ENCODE measurements at places on chromosomes 13 and 19.

DNA sequence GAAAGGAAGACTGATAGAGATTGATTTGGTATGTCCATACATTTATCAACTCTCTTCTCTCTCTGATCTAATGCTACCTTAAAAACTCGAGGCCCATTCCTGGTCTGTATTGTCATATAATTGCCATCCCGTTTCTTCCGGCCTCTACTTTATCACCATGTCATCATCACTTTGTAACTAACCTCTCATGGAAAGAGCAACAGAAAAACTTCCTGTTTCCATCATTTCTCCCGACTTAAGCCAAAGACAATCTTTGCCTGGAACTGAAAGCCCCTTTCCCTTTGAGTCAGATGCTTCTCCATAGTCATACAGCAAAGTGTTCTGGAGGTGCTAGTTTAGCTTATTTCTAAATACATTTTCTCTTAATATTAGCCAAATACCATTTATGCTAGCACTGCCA lies 2.8 kb upstream of the STOML3 start:
- DNase-seq: no peak

- DNase-seq: no peak
Observed at GRCh38 chr19:34651747-34652146, 25.2 kb downstream of the SCGB2B2 start.

DNA sequence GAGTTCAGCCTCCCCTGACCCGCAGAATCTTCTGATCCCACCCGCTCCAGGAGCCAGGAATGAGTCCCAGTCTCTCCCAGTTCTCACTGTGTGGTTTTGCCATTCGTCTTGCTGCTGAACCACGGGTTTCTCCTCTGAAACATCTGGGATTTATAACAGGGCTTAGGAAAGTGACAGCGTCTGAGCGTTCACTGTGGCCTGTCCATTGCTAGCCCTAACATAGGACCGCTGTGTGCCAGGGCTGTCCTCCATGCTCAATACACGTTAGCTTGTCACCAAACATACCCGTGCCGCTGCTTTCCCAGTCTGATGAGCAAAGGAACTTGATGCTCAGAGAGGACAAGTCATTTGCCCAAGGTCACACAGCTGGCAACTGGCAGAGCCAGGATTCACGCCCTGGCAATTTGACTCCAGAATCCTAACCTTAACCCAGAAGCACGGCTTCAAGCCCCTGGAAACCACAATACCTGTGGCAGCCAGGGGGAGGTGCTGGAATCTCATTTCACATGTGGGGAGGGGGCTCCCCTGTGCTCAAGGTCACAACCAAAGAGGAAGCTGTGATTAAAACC lies 1.1 kb upstream of the APOE start:
- DNase-seq: no peak

DNA sequence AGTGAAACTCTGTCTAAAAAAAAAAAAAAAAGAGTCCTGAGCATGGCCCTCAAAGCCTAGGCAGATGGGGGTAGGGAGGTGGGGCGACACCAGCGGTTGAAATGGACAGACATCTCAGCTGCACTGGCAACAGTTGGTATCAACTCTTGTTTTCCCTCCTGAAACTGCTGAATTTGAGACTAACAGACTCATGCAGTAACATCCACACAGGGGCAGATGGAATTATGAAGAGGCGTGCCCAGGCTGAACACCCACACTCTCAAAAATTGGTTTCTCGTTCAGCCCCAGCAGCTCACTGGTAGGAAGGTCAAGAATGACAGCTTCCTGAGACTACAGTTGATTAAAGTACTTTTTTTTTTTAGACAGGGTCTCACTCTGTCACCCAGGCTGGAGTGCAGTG lies 24.1 kb downstream of the PBX4 start:
- no peak for DNase-seq

GRCh38 chr19:13526552-13526951 lies 20.3 kb upstream of the CACNA1A start:
- no peak for DNase-seq

DNA sequence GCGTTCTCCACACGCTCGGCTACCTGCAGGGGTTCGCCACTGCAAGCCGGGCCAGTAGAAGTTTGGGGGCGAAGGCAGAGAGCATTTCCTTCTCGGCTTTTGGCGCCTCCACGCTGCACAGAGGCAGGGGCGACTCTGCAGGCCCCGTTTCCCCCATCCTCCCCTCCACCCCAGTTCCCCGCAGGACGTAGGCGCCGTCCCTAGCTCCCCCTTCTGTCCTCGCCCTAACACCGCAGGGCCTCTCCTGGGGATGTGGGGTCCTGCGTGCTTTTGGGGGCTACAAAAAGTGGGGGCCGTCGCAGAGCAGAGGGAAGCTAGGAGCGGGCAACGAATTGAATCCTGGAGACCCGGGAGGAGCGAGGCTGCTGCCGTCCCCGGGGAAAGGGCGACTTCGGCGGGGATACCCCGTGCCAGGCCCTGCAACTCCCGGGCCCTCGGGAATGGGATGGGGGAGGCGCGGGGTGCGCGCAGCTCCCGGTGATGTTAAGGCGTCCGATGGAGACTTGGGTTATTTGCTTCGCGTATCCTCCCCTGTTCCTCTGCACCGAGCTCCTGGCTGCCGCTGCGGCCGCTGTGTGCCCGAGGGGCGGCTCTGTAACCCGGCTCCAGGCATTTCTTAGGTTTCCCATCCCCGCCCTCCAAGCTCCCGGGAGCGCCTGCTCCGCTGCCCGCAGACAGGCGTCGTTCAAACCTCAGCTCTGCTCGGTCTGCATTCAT lies 255.9 kb upstream of the SOX21 start:
- no peak for DNase-seq

DNA sequence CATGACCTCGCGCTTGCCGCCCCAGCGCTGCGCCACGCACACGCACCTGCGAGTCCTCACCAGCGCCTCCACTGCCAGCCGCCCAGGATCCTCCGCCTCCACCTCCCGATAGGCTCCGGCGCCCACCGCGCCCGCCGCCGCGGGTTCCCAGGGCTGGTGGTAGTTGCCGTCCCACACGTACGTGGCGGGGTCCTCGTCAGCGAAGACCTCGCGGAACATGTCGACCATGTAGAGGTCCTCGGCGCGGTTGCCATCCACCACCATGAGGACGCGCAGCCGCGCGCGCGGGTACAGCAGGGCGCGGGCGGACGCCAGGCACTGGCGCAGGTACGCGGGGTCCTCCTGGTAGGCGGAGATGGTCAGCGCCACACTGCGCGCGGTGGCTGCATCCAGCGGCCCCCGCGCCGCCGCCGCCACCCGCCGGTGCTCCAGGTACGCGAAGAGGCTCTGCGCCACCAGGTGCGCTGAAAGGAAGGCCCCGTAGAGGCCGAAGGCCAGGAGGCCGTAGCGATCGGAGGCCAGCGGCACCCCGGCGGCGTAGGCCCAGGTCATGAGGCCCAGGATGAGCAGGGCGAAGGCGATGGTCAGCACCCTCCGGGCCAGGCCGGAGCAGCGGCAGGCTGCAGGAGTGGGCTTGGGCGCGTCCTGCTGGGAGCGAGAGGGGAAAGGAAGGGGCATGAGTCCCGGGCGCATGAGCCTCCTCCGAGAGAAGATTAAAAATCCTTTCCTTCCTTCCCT lies 4.4 kb downstream of the HAS1 start:
- no peak for DNase-seq

- no peak for DNase-seq
Observed at GRCh38 chr19:52086481-52086880, 9.1 kb downstream of the ZNF841 start.

DNA sequence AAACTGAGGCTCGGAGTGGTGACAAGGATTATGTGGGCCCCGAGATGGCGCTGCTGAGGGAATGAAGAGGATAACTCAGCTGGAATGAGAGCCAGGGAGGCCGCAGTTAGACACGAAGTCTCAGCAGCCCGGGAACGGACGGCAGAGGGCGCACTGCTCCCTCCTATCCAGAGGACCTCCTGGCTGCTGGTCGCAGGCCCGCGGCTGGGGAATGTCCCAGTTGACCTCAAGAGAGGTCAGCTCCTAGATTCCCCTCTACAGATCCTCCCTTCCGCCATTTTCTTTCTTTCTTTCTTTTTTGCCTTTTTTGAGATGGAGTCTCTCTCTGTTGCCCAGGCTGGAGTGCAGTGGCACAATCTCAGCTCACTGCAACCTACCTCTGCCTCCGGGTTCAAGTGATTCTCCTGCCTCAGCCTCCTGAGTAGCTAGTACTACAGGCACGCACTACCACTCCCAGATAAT lies 24.1 kb upstream of the ASPDH start:
- peak; percentile 48 for DNase-seq

DNA sequence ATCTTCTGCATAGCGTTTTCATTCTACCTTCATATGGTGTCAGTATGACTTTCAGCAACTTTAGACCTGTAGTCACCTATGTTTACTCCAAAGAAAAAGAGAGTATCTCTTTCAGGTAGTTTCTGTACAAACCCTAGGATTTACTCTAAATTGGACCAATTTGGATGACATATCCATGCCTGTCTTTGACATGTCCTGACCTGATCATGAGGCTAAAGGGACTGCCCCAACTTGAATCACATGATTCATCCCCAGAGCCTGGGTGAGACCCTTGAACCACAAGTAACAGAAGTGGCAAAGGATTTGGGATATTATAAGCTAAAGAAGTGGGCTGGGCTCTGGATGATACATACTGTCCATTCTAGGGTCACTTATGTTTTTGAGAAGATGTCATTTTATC lies 124.5 kb upstream of the CSNK1A1L start:
- DNase-seq: no peak

- no peak for DNase-seq
Observed at GRCh38 chr13:20964904-20965303, 62.4 kb upstream of the XPO4 start.

GRCh38 chr13:100382785-100383184 lies 205.8 kb downstream of the GGACT start:
- no peak for DNase-seq

DNA sequence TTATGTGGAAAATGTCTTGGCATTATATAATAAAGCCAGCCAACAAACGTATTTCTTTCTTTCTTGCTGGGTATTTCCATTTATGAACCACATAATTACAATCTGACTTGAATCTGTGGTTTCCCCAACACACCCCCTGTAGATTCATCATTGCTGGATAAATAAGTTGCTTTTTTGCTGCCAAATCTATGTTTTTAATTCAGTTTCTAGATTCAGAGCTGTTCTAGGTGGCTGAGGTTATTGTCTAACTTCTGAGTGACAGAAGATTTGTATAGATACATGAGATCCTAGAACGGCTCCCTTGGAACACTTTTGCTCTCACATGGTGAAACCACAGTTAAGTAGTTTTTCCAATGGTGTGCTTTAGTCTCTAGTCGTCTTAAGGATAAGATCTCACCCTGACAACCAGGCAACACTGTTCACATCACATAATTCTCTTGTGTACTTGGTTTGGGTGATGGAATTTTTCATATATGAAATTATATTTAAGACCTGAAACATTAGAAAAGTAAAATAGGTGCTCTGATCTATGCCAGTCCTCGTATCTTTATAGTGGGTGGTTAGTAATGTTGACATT lies 239.1 kb downstream of the KLF12 start:
- DNase-seq: no peak

DNA sequence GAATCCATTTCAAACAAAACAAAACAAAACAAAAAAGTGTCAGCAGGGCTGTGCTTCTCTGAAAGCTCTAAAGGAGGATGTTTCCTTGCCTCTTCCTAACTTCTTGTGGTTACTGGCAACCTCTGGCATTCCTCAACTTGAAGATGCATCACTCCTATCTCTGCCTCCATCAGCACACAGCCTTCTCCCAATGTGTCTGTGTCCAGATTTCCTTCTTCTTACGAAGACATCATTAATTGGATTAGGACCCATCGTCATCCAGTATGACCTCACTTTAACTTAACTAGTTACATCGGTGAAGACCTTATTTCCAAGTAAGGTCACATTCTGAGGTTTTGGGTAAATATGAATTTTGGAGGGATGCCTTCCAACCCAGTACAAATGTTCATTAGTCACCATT lies 33.8 kb upstream of the GTF2F2 start:
- DNase-seq: no peak

GRCh38 chr19:566403-566802 lies 6.0 kb upstream of the BSG start:
- no peak for DNase-seq

GRCh38 chr13:49444524-49445395 lies 686 bp downstream of the SETDB2 start:
- DNase-seq: peak; percentile 48

DNA sequence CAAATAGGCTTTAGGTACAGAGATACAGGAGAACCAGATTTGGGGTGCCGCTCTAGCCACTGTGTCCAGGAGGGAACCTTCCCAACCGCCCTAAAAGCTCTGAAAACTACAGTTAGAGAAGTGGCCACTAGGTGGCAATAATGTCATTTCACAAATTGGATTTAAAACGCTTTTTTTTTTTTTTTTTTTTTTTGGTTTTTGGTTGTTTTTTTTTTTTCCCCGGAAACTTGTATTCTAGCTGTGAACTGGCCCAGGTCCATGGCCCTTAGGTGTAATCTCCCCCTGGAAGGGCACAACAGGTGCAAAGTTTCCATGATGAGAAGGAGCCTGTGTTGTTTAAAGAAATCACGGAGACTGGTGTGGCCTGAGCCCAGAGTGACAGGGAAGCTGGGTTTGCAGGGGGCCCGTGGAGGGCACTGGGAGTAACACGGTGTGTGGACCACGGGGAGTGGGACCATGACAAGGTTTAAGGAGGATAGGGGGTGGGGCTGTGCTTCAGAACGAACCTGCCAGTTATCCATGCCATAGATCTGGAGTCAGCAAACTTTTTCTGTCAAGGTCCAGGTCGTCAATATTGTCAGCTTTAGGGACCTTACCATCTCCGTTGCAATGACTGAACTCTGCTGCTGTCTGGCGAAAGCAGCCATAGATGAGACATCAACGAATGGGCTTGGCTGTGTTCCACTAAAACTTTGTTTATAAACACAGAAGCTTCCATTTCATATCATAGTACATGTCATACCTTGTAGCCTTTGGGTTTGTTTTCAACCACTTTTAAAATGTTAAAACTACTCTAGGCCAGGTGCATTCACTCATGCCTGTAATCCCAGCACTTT lies 10.1 kb downstream of the OR1I1 start:
- no peak for DNase-seq

DNA sequence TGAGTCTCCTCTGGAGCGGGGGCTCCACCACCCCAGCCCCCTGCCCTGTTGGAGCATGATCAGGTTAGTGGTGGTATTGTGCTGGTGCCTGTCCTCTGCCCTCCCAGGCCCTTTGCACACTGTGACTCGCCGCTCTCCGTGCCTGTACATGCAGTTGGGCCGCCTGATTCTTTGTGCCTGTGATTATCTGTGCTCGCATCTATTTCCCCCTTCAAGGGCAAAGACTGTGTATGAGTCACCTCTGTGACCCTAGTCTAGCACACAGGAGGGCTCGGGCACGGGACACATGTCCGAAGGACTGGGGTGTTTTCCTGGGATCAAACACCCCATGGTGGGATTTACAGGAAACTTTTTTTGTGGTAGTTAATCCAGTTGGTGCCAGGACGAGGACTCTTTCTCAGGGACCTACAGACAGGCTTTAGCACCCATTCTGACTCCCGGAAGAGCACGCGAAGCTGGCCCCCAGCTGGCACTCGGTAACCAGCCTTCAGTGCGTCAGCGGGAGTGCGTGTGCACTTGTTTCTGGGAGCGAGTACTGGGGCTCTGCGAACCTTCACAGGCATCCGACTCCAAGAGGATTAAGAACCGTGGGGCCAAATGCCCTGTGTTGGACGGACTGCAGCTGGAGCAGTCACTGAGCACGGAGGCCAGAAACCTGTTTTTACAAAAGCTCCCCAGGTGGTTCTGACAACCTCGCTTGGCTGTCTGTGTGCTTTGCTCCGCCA lies 6.7 kb downstream of the PPP1R37 start:
- DNase-seq: no peak

Measured in Panc1 (cell line).